CD4-positive, alpha-beta T cell treated with Interleukin-4 for 4 hours (primary cell): ENCODE measurements at places on chromosomes 4 and X.

- DNase-seq = no peak
Measured at GRCh38 chrX:7568597-7568996, 274.4 kb upstream of the VCX start.

DNA sequence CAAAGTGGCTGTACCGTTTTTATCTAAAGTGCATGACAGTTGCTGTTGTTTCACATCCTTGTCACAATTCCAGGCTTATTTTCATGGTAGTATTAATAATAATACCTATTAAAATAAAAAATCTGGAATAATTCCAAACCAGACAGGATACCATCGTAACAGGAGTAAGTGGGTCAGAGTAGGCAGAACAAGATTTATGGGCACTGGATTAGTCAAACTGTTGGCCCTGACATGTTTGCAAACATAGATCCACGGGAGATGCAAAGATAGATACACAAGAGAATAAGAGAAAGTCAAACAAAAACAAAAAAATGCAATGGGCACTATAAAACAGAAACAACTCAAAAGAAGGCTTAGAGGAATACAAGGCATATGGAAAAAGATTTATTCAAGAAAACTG, 449.5 kb upstream of the HS3ST1 start:
- DNase-seq = no peak

DNA sequence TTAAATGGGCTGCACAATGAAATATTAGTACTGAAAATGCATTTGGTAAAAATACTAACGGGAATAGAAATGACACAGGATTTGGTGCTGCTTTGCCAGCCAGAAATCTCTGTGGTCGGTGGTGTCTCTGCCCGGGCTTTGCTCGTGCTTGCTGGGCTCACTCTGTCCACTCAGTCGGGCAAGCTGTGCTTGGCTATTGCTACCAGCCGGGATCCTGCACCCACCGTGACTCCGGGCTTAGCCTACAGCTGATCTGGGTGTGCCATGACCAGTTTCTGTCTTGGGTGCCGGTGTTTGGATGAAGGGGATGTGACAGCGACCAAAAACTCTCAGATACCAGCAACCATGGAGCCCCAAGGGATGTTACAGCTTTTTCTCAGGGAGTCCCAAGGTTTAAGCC, 487.7 kb downstream of the TECRL start:
- DNase-seq = no peak

- DNase-seq = no peak
Measured at GRCh38 chr4:122764071-122764820, 31.7 kb downstream of the BBS12 start.

- no peak for DNase-seq
Measured at GRCh38 chr4:182593864-182594263, 323.3 kb downstream of the DCTD start.

DNA sequence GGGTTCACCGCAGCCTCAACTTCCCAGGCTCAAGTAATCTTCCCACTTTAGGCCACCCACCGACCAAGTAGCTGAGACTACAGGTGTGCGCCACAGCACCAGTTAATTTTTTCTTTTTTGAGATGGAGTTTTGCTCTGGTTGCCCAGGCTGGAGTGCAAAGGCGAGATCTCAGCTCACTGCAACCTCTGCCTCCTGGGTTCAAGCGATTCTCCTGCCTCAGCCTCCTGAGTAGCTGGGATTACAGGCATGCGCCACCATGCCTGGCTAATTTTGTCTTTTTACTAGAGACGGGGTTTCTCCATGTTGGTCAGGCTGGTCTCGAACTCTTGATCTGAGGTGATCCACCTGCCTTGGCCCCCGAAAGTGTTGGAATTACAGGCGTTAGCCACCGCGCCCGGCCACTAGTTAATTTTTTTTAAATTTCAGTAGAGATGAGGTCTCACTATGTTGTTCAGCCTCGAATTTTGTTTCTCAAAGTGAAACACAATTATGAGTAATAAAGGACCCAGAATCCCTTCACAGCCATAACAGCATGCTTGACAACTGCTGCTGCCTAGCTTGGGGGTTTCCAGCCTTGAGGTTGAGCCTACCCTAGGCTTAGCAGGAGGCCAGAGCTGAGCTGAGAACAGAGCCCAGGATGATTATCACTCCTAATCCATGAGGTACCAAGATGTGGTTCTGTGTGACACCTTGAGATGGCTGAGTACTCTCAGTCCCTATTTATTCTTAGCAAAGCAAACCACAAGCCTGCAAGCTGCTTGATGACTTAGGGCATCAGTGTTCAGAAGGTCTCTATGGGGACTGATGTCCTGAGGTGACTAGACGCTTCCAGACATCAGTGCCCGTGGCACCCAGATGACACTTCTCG, 41.6 kb upstream of the NKRF start:
- DNase-seq = peak; percentile 85

DNA sequence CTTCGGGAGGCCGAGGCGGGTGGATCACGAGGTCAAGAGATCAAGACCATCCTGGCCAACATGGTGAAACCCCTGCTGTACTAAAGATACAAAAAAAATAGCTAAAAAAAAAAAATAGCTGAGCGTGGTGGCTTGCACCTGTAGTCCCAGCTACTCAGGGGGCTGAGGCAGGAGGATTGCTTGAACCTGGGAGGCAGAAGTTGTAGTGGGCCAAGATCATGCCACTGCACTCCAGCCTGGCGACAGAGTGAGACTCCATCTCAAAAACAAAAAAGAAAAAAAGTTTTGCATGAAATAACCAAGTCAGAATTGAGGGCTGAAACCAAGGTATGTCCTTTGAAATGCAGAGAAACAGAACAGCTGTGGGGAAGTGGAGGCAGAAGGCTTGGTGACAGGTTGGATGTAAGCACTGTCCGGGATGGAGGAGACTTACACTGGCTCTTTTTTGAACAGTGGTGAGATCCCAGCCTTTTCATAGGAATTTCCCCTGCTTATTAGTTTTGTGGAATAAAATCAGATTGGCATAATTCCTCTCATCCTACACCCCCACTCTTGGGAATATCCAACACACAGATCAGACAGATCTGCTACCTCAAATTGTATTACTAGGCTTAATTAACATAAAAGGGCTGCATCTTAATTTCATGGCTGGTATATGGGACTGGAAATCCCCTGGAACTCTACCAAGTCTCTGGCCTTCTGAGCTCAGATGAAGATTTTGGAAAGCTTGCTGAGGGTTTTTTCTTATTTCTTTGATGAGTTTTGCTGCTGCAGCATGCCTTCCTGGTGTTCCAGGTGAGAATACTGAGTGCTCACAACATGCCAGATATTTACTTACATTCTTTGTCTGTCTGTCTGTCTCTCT, 18.8 kb upstream of the C4orf36 start:
- no peak for DNase-seq

DNA sequence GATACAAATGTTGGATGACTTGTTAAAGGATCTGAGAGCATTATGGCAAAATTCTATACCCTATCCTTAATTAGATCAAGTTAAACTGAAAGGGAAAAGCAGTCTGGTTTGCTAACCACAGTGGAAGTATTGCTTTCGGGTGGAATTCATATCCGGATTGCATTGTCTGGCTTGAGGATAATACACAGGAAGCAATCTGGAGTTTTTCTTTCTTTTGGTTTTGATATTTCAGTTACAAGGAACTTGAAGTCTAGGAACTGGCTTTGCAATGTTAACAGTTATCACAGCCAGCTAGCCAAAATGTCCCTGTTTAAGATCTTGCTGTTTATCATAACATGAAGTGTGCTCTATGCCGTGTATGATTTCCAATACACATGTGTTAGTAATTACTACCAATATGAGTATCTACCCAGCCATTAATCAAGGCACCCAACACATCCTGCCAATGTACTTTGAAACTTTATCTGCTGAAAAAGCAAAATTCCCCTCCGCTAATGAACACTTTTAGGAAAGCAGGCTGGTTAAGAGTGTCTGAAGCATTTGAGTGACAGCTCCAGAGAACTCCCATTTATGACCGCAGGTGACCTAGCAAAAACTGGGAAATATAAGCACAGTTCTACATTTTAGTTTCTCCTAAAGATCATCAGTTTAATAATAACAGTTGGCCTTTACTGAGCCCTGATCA, 146.4 kb downstream of the PALLD start:
- DNase-seq = no peak

DNA sequence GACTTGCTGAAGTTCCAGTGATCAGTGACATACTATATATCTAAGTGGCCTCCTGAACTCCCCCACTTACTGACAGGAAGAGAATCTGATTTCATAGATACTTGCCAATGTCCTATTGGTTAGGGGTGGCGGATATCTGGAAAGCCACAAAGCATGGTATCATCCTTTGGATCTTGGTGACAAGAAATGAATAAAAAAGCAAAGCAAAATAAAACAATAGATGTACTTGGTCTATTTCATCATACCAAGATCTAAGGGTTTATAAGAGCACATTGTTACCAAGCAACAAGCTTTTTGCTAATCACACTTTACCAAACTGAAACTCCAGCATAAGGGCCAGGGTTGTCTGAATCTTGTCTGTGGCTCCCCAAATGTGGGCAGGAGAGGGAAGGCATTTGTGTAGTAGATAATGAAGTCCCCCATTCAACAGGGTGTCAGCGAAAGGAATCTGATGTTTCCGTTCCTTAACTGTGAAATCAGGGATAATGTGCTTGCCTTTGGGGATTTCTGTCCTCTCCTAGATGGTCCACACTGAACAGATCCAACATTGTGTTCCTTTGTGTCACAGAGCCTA, 125.0 kb upstream of the SMIM10 start:
- no peak for DNase-seq

DNA sequence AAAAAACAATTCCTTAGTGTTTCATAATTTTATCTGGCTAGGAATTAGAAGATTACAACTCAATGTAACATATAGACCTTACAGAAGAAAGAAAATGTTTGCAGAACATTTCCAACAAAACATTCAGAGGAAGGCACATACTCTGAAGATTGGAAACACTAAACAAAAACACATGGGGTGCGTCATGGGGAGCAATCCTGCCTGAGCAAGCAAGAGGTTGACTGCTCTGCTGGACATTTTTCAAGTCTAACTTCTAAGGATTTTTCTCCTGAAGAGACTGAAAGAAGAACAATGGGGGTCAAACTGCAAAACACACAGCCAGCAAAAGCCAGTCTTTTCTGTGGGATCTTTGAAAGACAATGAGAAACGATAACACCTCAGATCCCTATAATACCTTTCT, 182.8 kb downstream of the GUCY2F start:
- DNase-seq = no peak

- no peak for DNase-seq
Measured at GRCh38 chr4:53730031-53730805, 138.9 kb upstream of the LNX1 start.

DNA sequence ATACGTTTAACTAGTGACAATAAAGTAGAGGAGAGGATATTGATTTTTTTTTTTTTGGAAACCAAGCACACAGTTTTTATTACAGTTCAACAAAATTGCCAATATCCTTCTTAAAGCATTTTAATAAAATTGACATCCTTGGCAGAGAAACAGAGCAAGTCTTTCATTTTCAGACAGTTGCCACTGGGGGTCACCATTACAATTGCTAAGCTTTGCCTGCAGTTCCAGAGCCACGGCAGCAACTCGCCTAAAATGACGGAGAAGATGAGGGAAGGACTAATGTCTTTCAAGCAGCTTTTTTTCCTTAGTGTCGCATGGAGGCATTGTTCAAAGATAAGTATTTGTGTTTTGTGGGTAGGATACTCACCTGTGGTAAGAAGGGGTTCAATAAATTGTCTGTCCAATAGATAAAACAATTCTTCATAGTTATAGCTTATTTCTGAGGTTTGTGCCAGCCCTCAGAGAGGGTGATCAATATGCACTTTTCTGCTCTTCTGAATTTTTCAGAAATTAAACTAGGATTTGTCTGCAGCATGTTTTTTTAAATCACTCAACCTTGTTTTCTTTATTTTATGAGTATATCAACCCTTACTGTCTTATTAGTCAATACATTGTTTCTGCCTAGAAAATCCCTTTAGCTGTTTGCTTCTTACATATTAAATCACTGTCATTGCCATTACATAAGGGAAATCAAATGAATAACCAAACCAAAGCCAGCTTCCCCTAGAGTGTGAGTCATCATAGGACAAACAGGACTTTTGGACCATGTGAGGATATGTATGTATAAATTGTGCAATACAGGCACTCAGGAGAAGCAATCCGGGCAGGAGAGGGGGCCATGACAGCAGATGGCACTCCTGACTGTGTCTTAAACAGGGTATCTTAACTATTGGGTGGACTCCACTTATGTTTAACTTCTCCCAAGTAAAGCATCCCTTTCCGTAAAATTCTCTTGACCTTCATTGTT, 508.1 kb upstream of the ARX start:
- no peak for DNase-seq

GRCh38 chrX:19440713-19441112, 74.6 kb downstream of the MAP3K15 start:
- DNase-seq = no peak

GRCh38 chr4:85784348-85784747, 309.4 kb downstream of the ARHGAP24 start:
- no peak for DNase-seq

GRCh38 chrX:40090050-40090804, 7.5 kb downstream of the BCOR start:
- no peak for DNase-seq

- no peak for DNase-seq
Measured at GRCh38 chr4:7805533-7806337, 133.9 kb downstream of the AFAP1 start.

GRCh38 chr4:27714073-27714472, 853.4 kb downstream of the STIM2 start:
- no peak for DNase-seq

- DNase-seq = no peak
Measured at GRCh38 chr4:15031197-15031596, 28.9 kb downstream of the CPEB2 start.

GRCh38 chrX:134721766-134722532, 63.7 kb upstream of the PLAC1 start:
- no peak for DNase-seq

GRCh38 chr4:42633605-42634388, 23.1 kb downstream of the ATP8A1 start:
- no peak for DNase-seq

- no peak for DNase-seq
Measured at GRCh38 chr4:183763990-183764754, 105.1 kb downstream of the TRAPPC11 start.

- DNase-seq = peak; percentile 39
Measured at GRCh38 chrX:50579955-50580354, 109.3 kb upstream of the DGKK start.

- DNase-seq = no peak
Measured at GRCh38 chr4:136644279-136644678, 888.0 kb downstream of the PCDH18 start.

GRCh38 chrX:120560405-120560841, 339 bp downstream of the CUL4B start:
- peak; percentile 20 for DNase-seq

GRCh38 chrX:155757046-155757759, 123.9 kb upstream of the VAMP7 start:
- no peak for DNase-seq

GRCh38 chr4:176675810-176676209, 116.9 kb downstream of the VEGFC start:
- no peak for DNase-seq

DNA sequence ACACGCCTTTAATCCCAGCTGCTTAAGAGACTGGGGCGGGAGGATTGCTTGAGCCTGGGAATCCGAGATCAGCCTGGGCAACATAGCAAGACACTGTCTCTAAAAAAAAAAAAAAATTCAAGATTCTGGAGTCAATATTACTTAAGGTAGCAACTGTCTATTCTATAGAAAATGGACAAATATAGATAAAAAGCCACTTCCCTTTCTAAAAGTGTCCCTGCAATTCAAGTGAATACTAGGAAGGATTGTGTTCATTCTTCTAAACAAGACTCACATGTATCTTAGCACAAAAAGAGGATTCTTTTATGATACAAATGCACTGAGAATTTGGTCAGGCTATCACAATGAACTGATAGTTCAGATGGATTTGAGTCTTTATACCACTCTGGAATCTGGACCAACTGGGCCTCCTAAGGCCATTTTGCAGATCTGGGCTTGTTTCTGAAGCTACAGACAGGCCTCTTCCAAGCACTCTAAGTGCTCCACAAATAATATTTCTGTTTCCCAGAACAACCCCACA, 7.0 kb downstream of the PKD2 start:
- DNase-seq = no peak
